HepG2 (cell line): ENCODE measurements at places on chromosomes 2 and 18. TPM values are rescaled to one million over a fixed set of nuclear protein-coding genes. Genes with fewer than 3 reads are reported as not detected.

GRCh38 chr2:230888824-230889400, 24.2 kb downstream of the ITM2C start:
- no peak for DNase-seq

GRCh38 chr2:73896362-73897239, 3.8 kb downstream of the ACTG2 start:
- DNase-seq: no peak

DNA sequence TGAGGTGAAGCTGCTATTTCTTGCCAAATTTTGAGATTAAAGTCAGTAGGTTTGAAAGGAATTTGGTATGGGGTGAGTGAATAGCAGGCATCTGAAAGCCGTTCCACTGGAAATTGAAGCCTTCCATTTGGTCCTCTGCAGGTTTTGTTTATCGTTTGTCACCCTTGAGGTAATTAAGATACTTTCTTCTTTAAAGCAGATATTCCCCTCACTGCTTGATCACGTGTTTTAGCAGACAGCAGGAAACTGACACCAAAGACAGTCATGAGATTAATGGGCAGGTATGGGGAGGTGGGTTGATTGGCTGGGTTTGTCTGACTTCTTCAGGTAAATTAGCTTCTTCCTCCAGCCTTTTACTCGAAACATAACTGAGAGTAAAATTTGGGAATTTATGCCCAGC, 10.7 kb downstream of the LPIN1 start:
- no peak for DNase-seq

Gene UPP2
- polyA plus RNA-seq: 0.04 and 0.28 TPM in 2 replicates

Gene EVX2
- polyA plus RNA-seq: not detected in 2 replicates

GRCh38 chr2:198499539-198499938, 695.1 kb downstream of the PLCL1 start:
- no peak for DNase-seq

- DNase-seq: no peak
Observed at GRCh38 chr2:134504586-134505336, 214.0 kb downstream of the TMEM163 start.
